ENCODE measurements at places on chromosomes 1 and 21.

- no peak for DNase-seq
These were observed 2.5 kb downstream of the FOXO6 start for GRCh38 chr1:41363591-41364320.

DNA sequence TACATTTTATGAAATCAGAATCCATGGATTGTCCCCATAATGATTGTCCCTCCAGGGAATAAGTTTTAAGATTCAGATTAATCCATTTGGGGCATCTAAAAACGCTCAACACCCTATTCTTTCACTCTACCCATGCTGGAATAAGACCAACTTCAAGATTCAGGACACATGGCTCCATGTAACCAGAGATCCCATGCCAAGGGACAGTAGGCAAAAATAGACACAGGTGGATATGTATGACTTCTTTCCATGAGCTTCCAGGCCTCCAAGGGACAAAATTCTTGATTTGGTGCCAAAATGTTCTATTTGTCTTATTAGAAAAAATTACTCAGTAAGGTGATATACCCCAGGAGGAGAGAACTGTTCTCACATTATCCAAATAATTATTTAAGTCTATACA, 178.8 kb downstream of the NRIP1 start:
- DNase-seq = no peak

DNA sequence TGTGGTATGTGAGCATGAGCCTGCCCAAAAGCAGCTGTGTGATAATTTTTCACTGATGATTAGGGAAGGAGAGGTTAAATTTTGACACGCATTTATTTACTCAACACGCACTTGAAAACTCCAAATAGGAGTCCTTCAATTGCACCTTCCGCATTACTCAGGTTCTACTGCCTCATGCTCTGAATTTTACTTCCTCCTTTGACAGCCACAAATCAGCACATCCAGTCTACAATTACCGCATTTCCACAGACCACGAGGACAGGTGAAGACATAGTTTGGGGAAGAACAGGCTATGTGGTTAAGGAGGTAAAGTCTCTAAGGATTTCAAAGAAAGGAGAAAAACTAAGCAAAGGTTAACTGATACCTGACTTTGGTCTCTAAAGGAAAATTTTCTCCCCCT, 2.6 kb downstream of the CAPN8 start:
- DNase-seq = no peak

- DNase-seq = no peak
These were observed 51.2 kb downstream of the GIPC2 start for GRCh38 chr1:78096976-78097375.

DNA sequence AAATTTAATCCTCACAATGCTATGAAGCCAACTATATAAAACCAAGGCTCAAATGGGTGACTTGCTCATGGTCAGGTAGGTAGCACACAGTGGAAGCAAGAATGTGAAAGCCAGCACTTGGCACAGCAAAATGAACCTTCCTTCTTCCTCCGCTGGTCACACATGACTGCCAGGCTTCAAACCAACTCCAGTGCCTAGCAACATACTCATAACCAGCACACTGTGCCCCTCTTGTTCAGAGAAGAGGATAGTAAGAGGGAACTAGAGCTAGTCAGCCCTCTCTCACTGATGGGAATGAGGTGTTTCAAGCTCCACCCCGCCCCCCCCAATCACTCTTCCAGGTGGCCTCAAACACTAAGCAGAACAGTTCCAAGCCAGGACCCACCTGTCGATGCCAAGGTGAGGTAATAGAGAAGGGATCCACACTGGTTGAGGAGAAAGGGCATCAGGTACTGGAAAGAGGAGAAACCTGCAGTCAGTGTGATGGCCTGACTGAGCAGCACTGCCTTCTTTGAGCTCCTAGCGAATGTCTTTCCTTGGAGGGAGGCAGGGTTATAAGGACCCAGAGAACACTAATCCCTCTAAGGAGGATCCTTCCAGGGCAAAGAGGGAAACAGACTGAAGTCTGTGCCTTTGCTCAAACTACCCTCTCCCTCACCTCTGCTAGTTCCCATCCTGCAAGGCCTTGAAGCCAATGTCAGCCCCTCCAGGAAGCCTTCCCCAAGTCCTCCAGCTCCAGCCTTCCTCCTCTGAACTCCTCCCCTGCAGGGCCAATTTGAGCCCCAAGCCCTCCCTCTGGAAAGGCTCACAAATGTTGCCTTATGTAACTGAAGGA, 1.2 kb downstream of the TMEM234 start:
- DNase-seq = no peak

GRCh38 chr21:41611966-41612606, 104.1 kb upstream of the TMPRSS2 start:
- DNase-seq = no peak

DNA sequence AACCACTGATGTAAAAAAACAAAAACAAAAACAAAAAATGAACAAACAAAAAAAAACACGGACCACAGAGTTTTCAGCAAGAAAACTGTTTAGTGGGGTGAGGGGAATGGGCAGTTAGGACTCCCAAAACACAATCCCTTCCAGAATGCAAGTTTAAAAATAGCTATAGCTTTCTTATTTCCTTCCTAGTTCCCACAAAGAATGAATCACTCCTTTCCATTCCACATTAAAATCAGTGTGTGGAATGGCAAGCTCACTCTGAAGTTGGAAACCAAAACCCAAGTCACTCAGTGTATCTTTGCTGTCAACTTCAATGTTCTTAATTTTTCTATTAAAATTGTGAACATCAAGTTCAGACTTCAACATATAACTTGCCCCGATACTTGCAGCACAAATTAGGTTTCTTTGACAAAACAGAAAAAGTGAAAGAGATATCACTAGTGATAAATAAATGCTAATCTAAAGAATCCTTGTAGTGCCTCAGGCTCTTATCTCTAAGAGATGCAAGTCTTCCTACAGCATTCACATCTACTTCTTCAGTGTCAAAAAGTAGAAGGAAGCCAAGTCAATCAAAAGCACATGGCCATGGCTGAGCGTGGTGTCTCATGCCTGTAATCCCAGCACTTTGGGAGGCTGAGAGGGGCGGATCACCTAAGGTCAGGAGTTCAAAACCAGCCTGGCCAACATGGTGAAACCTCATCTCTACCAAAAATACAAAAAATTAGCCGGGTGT, 45.5 kb downstream of the TOR3A start:
- no peak for DNase-seq

- peak; percentile 64 for DNase-seq
These were observed 25.7 kb downstream of the C21orf91 start for GRCh38 chr21:17793246-17794123.

DNA sequence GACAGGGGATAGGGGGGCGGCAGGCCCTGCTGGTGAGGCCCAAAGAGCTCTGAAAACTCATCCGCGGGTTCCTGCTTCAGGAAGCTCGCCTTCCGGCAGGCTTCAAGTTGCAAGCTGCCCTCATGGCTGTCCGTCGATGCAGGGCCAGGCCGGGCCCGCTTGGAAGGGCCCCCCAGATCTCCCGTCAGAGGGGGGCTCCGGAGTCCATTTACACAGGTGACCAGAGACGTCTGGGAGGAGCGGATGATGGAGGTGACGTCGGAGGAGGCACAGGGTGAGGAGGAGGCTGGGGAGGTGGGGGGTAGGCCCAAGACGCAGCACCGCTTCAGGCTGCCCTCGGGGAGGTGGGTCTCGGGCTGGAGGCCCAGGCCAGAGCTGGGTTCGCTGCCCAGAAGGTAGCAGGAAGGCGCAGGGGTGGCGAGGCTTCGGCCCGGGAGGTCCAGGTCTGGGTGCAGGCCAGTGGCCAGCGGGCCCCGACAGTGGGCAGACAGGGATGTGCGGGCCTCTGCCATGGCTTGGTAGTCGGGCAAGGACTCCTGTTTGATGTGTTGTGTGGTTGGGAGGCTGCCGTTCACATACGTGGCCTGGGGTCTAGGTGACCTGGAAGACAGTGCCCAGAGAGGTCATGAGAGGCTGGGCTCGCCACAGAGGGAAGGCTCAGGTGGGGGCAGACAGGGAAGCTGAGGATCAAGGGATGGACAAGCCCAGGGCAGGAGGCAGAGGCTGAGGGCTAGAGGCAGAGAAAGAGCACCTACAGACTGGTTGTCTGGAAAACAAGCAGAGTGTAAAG, 135.4 kb downstream of the DMRTB1 start:
- no peak for DNase-seq

DNA sequence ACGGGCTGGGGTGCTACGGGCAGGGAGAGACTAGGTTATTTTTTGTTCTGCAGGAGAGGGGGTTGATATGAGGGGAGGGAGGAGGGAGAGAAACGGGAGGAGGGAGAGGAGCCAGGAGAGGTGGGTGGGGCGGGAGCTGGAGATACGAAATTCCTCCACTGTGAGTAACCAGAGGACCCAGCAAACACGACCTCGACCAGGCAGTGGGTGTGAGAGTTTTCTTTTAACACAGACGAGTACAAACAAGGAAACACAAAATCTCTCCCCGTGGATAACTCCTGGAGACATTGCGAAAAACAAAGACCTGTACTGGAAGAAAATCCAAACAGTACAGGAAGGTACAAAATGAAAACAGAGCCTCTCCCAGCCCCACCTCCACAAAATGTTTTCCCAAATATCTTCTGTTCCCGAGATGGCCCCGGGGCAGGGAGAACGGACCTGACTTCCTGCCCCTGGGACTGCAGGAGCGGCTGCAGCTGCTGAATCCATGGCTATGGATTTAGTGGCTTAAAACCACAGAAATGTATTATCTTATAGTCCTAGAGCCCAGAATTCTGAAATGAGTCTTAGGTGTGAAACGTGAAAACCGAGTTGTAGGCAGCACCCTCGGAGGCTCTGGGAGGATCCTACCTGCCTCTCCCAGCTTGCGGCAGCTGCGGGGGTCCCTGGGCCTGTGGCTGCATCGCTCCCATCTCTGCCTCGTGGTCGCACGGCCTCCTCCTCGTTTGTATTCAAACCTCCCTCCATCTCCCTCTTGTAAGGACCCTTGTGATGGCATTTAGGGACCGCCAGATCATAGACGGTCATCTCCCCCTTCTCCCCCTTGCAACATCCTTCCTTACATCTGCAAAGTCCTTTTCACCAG, 82.2 kb downstream of the RIPK4 start:
- DNase-seq = no peak

DNA sequence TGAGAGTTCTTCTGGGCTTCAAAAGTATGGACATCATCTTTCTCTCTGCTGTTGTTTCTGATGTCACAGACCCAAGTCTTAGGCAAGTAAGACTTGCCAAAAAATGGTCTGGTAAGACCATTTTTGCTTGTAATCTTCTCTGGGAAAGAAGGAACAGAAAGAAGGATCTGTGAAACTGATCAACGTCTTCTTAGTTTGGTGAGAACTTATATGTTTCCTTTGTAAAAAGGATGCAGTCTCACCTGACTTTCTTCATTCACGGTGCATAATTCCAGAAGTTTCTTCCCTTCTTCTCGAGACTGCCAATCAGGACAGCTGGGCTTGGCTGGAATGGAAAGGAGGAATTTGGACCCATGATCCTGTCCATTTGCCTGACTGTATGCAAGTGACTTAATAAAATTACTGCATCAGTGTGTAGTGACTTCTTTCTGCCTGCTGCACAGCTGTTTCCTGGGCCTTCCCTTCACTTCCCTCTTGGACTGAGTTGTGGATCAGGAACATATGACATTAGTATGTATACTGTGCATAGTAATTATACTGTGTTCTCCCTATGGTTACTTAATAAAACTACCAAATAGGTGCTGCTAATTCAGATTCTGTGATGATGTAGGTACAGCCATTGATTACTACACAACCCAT, 7.6 kb upstream of the DENND1B start:
- no peak for DNase-seq

DNA sequence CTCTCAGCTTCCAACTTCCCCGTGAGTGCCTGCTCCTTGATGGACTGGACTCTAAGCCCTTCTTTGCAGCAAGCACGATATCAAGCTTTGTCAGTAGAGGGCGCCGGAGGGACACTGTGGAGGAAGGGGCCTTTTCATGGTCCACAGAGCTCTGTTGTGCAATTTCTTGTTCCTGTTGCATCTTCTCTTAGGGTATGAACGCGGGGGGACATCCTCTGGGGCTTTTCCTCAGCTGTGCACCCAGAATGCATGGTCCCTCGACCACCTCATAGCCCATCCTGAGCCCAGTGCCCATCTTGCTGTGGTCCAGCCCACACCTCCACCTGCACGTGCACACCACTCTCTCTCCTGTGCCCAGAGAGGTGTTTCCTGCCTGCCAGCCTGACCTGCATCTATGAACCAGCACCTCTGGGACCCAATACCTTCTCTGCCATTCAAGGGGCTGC, 556.8 kb downstream of the PTPRU start:
- peak; percentile 45 for DNase-seq

- no peak for DNase-seq
These were observed 134.8 kb downstream of the BACH1 start for GRCh38 chr21:29433366-29434059.

DNA sequence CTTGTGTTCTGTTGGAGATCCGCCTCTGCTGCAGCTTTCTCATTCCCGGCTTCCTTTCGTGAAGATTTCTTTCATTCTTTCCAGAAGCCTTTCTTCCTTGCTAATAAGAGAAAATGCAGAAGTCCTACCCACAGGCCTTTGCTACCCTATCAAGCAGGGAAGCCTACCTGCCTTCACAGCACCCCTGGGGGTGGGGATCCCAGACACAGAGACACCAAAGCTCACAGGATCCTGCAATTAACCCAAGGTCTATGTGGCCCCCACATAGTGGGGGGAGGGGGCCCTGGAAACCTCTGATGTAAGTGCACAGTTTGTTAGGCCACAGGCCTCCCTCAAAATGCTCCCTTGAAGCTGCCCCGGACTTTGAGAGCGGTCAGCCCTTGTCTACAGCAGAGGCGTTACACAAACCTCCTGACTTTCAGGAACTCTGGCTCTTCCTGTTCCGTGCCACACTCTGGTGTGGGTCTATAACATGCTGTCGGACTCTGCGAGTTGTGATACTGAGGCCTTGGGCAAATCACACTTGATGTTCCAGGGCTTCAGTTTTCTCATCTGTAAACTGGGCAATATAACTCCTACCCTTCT, 31.2 kb downstream of the NKAIN1 start:
- no peak for DNase-seq

DNA sequence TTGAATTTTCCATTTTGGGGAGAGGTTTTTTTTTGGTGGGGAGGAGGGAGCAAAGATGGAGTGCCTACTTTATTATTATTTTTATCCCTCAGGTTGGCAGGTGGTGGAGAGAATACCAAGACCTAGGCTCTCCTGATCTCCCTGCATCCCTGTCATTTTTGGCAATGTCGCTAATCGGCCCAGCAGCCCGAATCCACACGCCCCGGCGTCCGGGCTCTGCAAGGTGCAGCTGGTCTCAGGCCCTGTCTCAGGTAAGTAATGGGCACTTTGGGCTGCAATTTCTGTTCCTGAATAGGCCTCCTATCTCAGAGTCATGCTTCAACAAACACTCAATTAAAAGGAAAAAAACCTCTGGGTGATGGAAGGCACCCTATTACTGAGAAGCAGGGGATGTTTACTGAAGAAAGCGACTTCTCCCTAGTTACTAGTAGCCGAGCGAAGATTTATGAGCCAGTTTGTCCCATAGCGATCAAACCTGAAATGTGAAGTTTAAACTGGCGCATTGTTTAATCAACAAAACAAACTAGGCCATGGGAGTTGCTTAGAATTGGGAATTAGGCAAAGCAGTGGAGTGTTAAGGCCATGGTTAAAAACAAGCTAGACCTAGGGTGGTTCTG, 137.8 kb downstream of the RWDD3 start:
- DNase-seq = no peak

GRCh38 chr1:232486454-232487207, 143.3 kb downstream of the SIPA1L2 start:
- DNase-seq = no peak

All from CD4-positive, alpha-beta T cell treated with Interleukin-10 for 1 hour (primary cell).